ENCODE measurements at places on chromosomes 11 and 22.

- no peak for DNase-seq
Measured at GRCh38 chr11:92838759-92839310, 130.6 kb upstream of the MTNR1B start.

GRCh38 chr11:45872651-45873356 is 12.6 kb upstream of the MAPK8IP1 start:
- DNase-seq, result no peak

DNA sequence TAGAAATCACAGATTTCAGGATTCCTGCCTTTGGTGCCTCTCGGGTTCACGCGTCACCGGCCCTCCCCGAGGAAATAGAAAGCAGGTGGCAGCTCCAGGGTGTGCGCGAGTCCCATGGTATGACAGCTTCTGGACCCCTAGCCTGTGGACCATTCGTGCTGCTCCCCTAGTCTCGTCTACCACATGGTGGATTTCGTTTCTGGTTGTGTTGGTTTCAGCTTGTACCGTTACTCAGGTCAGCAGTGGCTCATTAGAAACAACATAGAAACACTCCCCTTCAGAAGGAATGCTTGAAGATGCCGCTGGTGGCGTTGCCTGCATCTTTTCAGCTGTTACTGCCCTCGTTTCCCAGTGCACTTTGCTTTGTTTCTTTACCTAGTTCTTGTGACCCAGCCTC is 700 bp downstream of the TTC17 start:
- DNase-seq, result no peak

GRCh38 chr22:37854946-37855345 is 5.7 kb downstream of the EIF3L start:
- no peak for DNase-seq

DNA sequence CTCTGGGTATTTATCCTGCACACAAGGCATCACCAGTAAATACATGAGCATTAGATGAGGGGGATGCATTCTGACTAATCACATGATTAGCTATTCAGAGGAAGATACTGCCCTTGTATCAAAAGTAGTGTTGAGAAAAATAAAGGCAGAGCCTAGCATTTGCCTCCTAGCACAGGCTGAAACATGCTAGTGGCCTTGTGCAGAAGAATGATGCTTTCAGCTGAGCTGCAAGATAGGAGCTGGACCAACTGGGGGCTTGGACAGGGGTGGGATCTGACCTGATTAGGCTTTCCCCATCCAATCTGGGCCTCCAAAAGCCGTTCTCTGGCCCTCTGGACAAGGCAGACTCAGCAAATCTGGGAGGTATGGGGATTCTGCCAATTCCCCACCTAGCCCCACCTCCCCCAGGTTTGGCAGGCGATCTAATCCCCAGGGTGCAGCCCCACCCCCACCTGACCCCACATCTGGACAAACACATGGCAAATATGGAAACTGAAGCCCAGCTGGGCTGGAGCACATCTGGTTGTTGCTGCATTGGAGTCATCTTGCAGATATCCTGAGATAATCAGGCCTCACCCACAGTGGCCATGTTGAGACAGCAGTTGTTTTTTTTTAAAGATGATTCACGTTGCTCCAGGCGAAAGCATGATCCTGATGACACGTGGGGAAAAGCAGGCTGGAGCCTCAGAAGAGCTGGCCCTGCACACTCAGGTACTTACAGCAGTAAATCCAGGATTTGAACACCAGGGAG is 4.4 kb upstream of the MISFA start:
- no peak for DNase-seq

GRCh38 chr11:26285608-26286007 is 46.3 kb upstream of the ANO3 start:
- no peak for DNase-seq
